ENCODE measurements at places on chromosomes 6 and 20.
A peak's percentile ranks its signal among the peaks of the same experiment; 100 is the strongest.

- no peak overlapping the region for H3K27ac ChIP-seq
- no peaks in the 10 kb centered on the region for H3K36me3 ChIP-seq
- H3K27me3 ChIP-seq: no peaks in the 10 kb centered on the region
These were observed 64.5 kb upstream of the TASP1 start for GRCh38 chr20:13703265-13703664.

GRCh38 chr20:53597030-53597482, 3.4 kb upstream of the ZNF217 start:
- H3K27ac ChIP-seq: peak overlapping the region; percentile 14
- H3K4me1 ChIP-seq: peaks cover 9% of the 10 kb centered on the region
- no peak overlapping the region for H3K4me3 ChIP-seq
- no peaks in the 10 kb centered on the region for H3K27me3 ChIP-seq
- H3K36me3 ChIP-seq: no peaks in the 10 kb centered on the region
- no peak for DNase-seq

- H3K4me1 ChIP-seq: no peaks in the 10 kb centered on the region
- H3K36me3 ChIP-seq: no peaks in the 10 kb centered on the region
- no peak overlapping the region for H3K4me3 ChIP-seq
These were observed 21.9 kb upstream of the BEND6 start for GRCh38 chr6:56932910-56933477.

DNA sequence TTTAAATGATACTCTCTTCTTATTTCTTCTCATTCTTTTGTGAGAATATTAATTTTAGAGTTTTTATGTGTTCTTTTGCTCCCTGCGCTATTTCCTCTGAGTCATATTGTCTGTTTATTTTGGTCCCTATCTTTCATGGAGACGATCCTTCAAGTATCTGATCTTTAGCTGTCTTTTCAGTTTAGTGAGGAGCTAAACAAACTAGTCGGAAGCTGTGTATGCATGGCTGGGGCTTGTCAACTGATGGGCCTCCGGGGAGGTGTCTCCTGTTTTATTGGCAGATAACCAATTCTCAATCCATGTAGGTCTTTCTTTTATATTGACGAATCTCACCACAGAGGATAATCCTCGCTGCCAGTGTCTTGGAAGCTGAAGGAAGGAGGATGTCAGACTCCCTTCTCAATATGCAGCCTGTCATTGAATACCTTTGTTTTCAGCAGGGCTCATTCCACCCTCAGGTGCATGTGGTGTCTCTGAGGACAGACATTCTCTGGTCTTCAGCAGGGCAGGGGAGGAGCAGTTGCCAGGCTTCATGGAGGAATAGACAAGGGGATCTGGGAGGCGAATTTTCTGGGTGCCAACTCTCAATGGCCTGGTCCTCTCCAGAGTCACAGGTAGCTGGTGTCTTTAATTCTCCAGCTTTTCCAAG, 64.9 kb downstream of the RNF182 start:
- no peaks in the 10 kb centered on the region for H3K36me3 ChIP-seq
- H3K27ac ChIP-seq: no peak overlapping the region
- H3K4me3 ChIP-seq: no peak overlapping the region
- no peak for DNase-seq
- no peaks in the 10 kb centered on the region for H3K4me1 ChIP-seq

DNA sequence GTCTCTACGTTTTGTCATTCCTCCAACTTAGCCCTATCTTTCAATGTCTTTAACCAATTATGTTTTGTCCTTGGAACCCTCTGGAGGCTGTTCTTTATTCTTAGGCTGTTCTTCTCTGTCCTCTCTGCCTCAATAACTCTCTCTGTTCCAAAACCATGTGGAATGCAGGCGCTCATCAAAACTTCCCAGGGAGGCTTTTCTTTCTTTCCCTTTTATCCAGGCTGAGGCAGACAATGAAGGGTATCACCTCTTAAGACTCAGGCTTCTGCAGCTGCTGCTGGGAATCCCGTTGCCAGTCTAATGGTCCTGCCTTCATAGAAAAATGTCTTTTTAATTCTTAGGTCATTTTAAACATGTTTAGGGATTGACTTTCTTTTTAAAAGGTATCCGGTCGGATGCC, 544.7 kb downstream of the CDH26 start:
- no peak for DNase-seq
- H3K36me3 ChIP-seq: no peaks in the 10 kb centered on the region
- H3K27me3 ChIP-seq: no peaks in the 10 kb centered on the region
- H3K27ac ChIP-seq: no peak overlapping the region

DNA sequence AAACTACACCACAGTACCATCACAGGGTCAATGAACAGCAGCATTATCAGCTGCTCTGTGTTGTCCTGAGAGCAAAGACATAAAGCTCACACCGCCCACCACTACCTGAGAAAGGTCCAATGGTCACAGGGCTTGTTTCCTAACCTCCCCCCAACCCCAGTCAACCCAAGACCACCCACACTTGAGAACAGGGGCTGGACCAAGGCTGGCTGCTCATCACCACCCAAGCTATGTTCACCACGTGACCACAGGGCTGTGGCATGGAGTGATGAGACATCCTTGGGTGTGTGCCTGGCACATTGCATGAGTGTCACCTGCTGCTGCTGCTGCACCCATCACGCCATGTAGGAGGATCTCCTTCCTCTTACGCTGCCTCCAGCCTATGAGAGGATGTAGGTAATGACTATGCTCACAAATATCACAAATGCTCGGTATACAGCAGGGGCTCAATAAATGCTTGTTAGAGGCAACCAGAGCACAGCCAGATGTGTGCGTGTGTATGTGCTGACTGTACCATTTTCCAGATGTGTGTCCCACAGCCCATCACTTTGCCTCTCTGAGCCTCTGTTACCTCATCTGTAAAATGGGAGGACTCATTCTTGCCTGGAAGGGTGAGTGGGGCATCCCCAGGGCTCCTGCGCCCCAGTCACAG, 23.3 kb upstream of the SIRPA start:
- no peak for DNase-seq
- H3K4me3 ChIP-seq: no peak overlapping the region
- no peak overlapping the region for H3K27ac ChIP-seq
- H3K36me3 ChIP-seq: no peaks in the 10 kb centered on the region

DNA sequence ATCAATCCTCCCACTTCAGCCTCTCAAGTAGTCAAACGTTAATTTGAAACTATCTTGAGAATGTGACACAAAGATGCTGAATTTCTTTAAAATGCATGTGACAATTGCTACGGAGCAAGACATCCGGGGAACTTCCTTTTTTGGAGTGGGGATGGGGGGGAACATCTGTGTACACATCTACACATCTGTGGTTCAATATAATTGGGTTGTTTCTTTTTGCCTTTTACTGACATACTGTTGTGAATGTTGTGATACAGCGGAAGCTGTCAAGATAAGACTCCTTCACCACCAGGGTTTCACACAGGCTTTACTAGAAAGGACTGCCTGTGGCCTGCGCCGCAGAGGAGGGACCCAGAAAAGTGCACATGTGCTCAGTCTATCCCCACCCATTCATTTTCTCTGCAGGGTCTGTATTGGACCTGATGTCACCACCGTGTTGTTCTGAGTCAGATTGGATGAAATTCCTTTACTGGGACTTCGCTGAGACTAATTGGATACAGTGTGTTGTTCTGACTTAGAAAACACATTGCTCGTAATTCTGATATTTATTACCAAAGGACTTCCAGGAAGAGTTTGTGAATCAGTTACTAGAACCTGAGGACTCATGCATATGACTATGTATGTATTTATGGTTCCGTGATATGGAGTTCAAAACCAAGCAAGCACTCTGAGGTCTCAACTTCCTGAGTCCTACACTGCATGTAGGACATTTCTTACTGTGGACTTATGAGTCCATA, 98.7 kb upstream of the SGK1 start:
- H3K27ac ChIP-seq: no peak overlapping the region
- H3K27me3 ChIP-seq: no peaks in the 10 kb centered on the region
- H3K4me1 ChIP-seq: no peaks in the 10 kb centered on the region

- no peaks in the 10 kb centered on the region for H3K27me3 ChIP-seq
- H3K27ac ChIP-seq: no peak overlapping the region
- H3K36me3 ChIP-seq: no peaks in the 10 kb centered on the region
- peaks cover 17% of the 10 kb centered on the region for H3K4me1 ChIP-seq
- DNase-seq: no peak
- no peak overlapping the region for H3K4me3 ChIP-seq
These were observed 64.9 kb downstream of the ME1 start for GRCh38 chr6:83365931-83366330.

GRCh38 chr6:360764-361373, 30.7 kb upstream of the IRF4 start:
- H3K36me3 ChIP-seq: no peaks in the 10 kb centered on the region
- DNase-seq: no peak
- H3K4me1 ChIP-seq: no peaks in the 10 kb centered on the region
- H3K4me3 ChIP-seq: no peak overlapping the region
- no peak overlapping the region for H3K27ac ChIP-seq

- H3K4me1 ChIP-seq: peaks cover 7% of the 10 kb centered on the region
- H3K27me3 ChIP-seq: peaks cover 8% of the 10 kb centered on the region
- H3K36me3 ChIP-seq: no peaks in the 10 kb centered on the region
- no peak for DNase-seq
- no peak overlapping the region for H3K4me3 ChIP-seq
- H3K27ac ChIP-seq: peak overlapping the region; percentile 29
These were observed 5.0 kb upstream of the HSPA12B start for GRCh38 chr20:3727401-3728021.

GRCh38 chr6:150895928-150896632, 30.6 kb downstream of the MTHFD1L start:
- no peak overlapping the region for H3K4me3 ChIP-seq
- H3K27me3 ChIP-seq: peaks cover 2% of the 10 kb centered on the region
- no peak overlapping the region for H3K27ac ChIP-seq
- peaks cover 12% of the 10 kb centered on the region for H3K4me1 ChIP-seq
- H3K36me3 ChIP-seq: no peaks in the 10 kb centered on the region

- no peak overlapping the region for H3K4me3 ChIP-seq
- DNase-seq: no peak
- peaks cover 69% of the 10 kb centered on the region for H3K4me1 ChIP-seq
- peak overlapping the region; percentile 80 for H3K27ac ChIP-seq
These were observed 61.2 kb downstream of the GFOD1 start for GRCh38 chr6:13425943-13426931.

DNA sequence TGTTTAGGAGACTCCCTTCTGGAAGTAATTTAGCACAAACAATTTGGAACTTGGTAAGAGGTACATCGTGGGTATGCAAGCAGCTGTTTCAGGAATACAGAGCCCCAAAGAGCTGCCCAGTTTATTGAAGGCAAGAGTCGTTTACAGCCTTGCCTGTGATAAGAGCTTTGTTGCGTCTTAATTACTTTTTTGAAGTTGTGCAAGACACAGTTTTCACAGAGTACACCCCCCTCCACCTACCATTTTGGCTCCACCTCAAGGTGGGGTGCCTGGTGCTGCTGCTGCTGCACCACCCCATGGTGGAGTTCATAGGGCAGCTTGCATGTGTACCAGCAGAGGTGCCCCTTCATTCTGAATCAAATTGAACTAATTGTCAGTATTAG, 296.1 kb downstream of the ZFAND3 start:
- H3K4me1 ChIP-seq: peaks cover 12% of the 10 kb centered on the region
- no peak overlapping the region for H3K27ac ChIP-seq
- no peaks in the 10 kb centered on the region for H3K36me3 ChIP-seq
- H3K4me3 ChIP-seq: no peak overlapping the region
- no peak for DNase-seq

- no peak overlapping the region for H3K4me3 ChIP-seq
- no peak overlapping the region for H3K27ac ChIP-seq
- no peaks in the 10 kb centered on the region for H3K27me3 ChIP-seq
- H3K4me1 ChIP-seq: no peaks in the 10 kb centered on the region
- DNase-seq: no peak
These were observed 237.2 kb upstream of the ID4 start for GRCh38 chr6:19599796-19600464.

GRCh38 chr6:130359736-130360135, 6.1 kb upstream of the TMEM200A start:
- no peak for DNase-seq
- H3K4me1 ChIP-seq: no peaks in the 10 kb centered on the region
- H3K27me3 ChIP-seq: peaks cover 1% of the 10 kb centered on the region
- H3K36me3 ChIP-seq: no peaks in the 10 kb centered on the region
- H3K27ac ChIP-seq: no peak overlapping the region

DNA sequence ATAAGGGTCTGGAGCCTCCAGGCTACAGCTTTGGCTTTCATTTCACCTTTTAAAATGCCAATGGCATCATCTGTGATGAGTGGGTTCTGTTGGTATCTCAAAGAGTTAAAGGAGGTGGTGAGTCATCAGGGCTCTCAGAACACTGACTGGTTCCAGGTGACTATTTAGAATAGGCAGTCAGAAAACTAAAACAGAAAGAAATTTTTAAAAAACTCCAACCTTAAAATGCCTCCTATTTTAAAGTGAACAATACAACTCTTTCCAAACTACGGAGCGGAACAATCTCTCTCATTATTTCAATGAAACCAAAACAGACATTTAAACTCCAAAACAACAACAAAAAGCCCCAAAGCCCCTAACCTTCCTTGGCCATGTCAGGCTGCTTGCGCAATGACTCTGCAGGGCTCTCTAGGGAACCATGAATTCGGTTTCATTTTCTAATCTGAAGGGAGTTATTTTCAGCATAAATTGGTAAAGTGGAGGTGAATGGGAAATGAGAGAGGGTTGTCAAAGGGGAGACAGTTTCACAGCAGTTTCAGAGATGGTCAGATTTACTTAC, 194.9 kb downstream of the KIF6 start:
- H3K4me3 ChIP-seq: no peak overlapping the region
- DNase-seq: no peak
- no peaks in the 10 kb centered on the region for H3K4me1 ChIP-seq
- H3K27ac ChIP-seq: no peak overlapping the region
- H3K27me3 ChIP-seq: no peaks in the 10 kb centered on the region

GRCh38 chr6:32669240-32669639, 2.8 kb upstream of the HLA-DQB1 start:
- no peak overlapping the region for H3K27ac ChIP-seq
- H3K36me3 ChIP-seq: no peaks in the 10 kb centered on the region
- H3K4me3 ChIP-seq: no peak overlapping the region
- H3K4me1 ChIP-seq: no peaks in the 10 kb centered on the region

GRCh38 chr20:41242352-41242751, 75.2 kb downstream of the ZHX3 start:
- no peak for DNase-seq
- peaks cover 46% of the 10 kb centered on the region for H3K4me1 ChIP-seq
- H3K36me3 ChIP-seq: no peaks in the 10 kb centered on the region
- no peaks in the 10 kb centered on the region for H3K27me3 ChIP-seq
- no peak overlapping the region for H3K27ac ChIP-seq

- H3K4me1 ChIP-seq: no peaks in the 10 kb centered on the region
- H3K4me3 ChIP-seq: no peak overlapping the region
- H3K27ac ChIP-seq: no peak overlapping the region
These were observed 144.9 kb downstream of the TFAP2A start for GRCh38 chr6:10269814-10270472.

DNA sequence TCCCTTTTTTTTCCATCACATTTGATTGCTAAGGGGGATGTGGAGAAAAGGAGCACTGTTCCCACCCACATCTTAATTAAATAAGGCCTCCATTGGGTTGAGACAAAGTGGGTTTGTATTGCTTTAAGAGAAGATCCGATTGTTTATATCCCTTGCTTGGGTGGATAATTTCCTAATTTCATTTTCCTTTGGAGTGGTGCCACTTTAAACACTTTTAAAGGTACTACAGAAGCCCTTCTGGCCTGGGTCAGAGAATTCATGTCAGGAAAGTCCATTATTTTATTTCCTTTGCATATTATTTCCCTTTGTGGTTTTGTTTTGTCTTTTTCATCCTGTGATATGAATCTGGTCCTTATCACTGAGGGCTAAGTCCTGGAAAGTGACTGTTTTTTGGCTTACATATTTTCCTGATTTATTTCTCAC, 56.9 kb downstream of the PHACTR2 start:
- no peaks in the 10 kb centered on the region for H3K36me3 ChIP-seq
- peaks cover 42% of the 10 kb centered on the region for H3K4me1 ChIP-seq
- no peaks in the 10 kb centered on the region for H3K27me3 ChIP-seq
- no peak for DNase-seq
- H3K27ac ChIP-seq: peak overlapping the region; percentile 38

- H3K4me1 ChIP-seq: peaks cover 33% of the 10 kb centered on the region
- H3K27me3 ChIP-seq: no peaks in the 10 kb centered on the region
- no peak overlapping the region for H3K27ac ChIP-seq
- no peak overlapping the region for H3K4me3 ChIP-seq
These were observed 9.9 kb upstream of the FAM50B start for GRCh38 chr6:3838992-3839867.

Measured in gastrocnemius medialis (tissue), 4 donors.